Activated CD4-positive, alpha-beta memory T cell treated with anti-CD3 and anti-CD28 coated beads, Interleukin-2, amount 10 ng/mL, durations not matched to agents 7 days and 5 days (primary cell): ENCODE measurements at places on chromosomes 3 and 15. TPM values are rescaled to one million over a fixed set of nuclear protein-coding genes. Genes with fewer than 3 reads are reported as not detected.

- DNase-seq: no peak
Measured at GRCh38 chr3:50124052-50124799, 30.9 kb upstream of the SEMA3F start.

GRCh38 chr15:57183041-57183440 lies 193.3 kb upstream of the CGNL1 start:
- DNase-seq: no peak

DNA sequence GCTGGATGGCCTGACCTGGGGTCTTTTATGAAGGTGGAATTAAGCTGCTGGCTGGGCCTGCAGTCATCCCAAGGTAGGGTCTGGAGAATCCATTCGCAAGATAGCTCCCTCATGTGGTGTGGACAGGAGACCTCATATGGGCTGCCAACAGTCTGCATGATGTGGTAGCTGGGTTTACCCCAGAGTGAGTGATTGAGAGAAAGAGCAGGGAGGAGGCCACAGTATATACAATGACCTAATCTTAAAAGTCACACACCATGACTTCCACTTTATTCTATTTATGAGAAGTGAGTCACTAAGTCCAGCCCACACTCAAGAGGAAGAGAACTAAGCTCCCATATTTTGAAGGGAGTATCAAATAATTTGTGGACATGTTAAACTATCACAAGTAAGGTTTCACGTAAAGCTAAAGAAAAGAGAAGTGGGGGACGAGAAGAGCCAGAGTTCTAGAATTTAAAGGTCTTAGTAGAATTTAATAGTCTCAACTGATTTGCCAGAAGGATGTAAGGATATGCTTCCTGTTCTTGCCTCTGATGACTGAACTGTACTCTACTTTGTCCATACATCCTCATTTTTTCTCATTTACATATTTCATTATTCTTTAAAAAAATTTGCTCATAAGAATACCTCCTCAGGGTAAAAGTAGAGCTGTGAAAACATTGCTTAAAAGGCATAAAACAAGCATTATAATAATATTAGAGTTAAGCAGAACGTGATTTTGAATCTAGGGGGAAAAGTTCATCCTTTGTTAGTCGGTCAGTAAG lies 184.4 kb downstream of the PEX5L start:
- DNase-seq: no peak

- no peak for DNase-seq
Measured at GRCh38 chr3:4940985-4941384, 38.3 kb upstream of the BHLHE40 start.

GRCh38 chr3:141659821-141660613 lies 78.1 kb upstream of the RNF7 start:
- DNase-seq: no peak

DNA sequence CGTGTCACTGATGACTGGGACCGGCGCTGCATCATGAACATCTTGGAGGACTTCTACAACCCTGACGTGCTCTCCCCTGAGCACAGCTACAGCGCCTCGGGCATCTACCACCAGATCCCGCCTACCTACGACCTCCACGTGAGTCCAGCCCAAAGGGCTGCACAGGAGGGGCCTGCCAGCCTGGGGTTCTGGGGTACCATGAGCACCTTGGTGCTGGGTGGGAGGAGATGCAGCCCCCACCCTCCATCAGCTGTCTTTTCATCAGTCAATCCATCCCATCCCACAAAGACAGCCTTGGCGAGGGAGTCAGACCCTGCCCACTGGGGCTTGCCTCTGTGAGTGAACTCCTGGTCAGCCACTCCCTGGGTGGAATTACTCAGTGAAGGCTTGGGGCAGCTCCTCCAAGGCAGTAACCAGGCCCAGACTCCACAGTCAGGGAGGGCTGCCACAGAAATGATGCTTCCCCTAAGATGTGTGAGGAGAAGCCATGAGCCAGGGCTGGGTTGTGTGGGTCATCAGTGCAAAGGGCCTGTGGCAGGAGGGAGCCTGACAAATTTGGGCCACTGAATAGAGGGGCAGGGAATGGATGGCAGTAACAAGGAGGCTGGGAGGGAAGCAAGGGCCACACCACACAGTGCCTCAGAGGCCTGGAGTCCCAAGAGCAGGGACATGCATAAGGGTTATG lies 47.9 kb downstream of the SEMA3G start:
- DNase-seq: no peak

GRCh38 chr3:78728406-78729145 lies 1039.2 kb downstream of the ROBO1 start:
- no peak for DNase-seq

DNA sequence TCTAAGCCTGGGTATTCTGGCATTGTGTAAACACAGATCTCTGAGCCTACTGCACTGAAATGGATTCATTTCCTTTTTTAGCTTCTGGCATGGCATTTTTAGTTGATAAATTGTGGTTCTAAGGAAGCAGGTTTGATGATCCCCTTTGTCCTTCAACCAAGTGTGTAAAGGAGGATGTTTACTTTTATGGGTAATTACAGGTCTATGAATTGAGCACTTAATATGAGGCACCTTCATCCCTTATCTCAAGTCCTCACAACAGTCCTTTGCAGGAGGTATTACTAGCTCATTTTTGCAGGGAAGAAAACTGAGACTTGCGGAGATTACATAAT lies 30.8 kb upstream of the ZBTB38 start:
- DNase-seq: no peak

DNA sequence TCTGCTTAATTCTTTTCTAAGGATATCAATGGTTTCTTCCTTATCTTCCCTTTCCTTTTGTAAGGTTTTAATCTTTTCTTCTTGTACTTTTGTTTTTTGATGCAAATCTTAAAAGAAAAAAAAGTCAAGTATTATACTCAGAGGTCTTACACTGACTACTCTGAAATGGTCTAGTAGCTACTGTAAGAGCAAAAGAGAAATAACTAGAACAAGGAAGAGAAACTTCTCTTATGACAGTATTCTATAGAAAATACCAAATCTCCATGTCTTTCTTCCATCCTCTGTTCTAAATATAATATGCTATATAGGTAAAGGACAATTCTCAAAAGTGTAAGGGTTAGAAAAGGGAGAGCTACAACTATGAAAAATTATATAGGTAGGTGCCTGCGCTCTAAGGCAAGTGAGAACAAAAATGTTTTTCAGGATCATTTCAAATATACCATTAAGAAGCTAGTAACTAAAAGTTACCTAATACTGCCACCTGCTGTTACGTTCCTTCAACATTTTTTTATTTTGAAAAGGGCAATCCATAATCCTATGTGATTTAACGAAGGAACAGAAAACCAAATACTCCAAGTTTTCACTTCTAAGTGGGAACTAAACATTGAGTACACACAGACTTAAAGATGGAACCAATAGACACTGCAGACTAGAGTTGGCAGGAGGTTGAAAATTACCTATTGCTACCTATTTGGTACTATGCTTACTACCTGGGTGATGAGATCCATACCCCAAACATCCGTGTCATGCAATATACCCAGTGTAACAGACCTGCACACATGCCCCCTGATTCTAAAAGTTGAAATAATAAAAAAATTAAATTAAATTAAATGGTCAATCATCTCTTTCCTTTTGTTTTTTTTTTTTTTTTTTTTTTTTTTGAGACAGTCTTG lies 36.7 kb downstream of the CIP2A start:
- no peak for DNase-seq

GRCh38 chr15:66631616-66632263 lies 65.9 kb upstream of the LCTL start:
- DNase-seq: no peak

- DNase-seq: no peak
Measured at GRCh38 chr3:52017586-52017985, 21.9 kb upstream of the RPL29 start.

DNA sequence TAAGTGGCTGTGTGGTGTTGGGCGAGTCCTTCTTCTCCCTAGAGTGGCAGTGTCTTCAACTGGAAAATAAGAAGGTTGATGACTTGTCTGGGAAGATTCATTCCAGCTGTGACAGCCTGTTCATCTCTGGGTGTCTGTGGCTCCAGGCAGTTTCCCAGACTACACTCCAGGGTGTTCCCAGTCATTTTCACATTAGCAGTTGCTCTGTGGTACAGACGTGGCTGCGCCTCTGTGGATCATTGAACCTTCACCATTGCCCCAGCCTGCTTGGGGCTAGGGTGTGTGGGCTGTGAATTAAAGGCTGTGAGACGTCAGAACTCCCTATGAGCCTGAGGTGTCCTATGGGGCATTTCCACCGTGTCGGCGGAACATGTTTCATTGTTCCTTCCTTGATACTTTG lies 239.6 kb upstream of the NR2E3 start:
- no peak for DNase-seq

- DNase-seq: no peak
Measured at GRCh38 chr15:84398763-84399701, 163.5 kb downstream of the GOLGA6L4 start.

DNA sequence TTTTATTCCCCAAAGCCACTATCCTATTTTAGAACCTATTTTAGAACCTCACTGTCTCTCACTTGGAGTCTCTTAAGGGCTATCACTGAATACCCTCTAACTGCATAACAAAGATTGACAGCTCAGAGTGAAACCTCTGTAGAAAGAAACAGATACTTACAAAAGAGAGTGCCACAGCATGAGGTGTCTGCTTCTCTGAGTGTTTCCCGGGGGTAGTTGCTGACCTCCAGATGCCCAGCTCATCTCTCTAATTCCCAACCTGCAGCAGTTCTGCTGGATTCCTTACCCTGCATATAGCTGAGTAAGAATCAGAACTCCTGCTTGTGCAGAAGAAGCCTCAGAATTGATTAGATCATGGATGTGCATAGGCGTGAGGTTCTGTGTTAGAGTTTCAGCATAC lies 34.5 kb downstream of the P3H2 start:
- DNase-seq: no peak

DNA sequence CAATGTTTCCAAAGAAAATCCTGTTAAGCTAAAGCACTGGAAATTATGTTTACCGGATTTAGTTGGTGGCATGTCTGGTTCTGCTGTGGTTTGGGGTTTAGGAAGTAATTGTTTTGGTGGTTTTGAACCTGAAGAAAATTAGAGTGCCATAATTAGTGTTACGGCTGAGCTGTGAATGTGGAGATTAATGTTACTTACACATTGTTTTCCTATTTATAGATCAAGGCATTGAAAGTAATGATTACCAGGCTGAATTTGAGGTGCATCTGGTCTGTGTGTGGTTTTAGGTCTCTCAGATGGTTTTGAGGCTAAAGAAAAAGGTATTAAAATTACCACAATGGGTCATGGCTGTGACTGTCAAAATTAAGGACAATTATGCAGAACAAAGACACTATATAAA lies 128.9 kb downstream of the TFG start:
- DNase-seq: no peak

DNA sequence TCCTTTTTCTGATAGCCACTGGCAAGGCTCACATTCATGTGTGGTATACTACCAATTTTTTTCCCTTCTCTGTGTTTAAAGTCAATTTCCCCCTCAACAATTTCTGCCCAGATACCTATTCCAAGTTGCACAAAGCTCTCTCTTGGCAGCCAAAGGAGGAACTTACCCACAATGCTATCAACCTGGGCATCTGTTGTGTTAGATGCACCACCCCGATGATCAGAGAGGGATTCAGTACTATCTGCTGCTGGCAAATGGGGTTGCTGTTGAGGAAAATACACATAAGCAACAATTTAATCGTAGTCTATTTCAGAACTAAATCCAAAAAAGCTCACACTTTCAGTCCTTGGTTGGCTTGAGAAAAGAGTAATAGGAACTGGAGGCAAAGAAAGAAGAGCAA lies 46.1 kb downstream of the AAGAB start:
- DNase-seq: no peak

GRCh38 chr3:170714562-170715535 lies 129.0 kb upstream of the SLC7A14 start:
- no peak for DNase-seq

Gene PLA2G4F
- not detected for total RNA-seq

Gene ALS2CL
- 6.9 TPM for total RNA-seq

Gene ARL6IP5
- 179 TPM for total RNA-seq

Gene HHATL
- 0.25 TPM for total RNA-seq

Gene SKOR1
- total RNA-seq: 0.23 TPM

Gene CEP97
- 22.7 TPM for total RNA-seq
